Amniotic epithelial cell (primary cell): ENCODE measurements at places on chromosomes 12 and 14.
A peak's percentile ranks its signal among the peaks of the same experiment; 100 is the strongest.

GRCh38 chr12:51185171-51185717, 12.3 kb upstream of the TFCP2 start:
- DNase-seq = no peak

DNA sequence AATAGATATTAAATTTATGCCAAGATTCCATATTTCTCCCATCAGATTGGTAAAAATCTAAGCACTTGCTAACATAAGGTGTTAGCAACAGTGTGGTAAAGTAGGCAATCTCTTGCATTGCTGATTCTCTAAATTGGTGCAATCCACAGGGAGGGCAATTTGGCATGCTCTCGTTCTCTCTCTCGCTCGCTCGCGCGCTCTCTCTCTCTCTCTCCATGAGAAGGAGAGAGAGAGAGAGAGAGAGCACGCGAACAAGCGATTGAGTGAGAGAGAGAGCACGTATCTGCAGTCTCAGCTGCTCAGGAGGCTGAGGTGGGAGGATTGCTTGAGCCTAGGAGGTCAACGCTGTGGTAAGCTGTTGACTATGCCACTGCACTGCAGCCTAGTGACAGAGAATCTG, 25.9 kb downstream of the PSEN1 start:
- DNase-seq = no peak

DNA sequence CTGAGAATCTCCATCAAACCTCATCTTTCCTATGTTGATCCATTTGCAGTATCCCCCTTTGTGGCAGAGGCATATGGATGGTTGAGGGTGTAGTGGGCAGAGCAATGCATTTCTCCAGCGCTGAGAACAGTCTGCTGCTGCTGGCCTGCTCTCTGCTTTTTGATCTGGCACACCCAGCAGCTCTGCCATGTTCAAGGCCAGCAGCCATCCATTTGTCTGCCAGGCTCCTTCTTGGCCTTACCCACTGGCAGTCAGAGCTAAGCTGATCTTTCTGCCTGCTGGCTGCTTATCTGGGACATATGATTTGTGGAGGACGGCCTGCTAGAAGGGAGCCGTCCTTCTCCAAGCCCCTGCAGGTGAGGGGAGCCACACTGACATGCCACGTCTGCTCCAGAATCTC, 17.0 kb downstream of the NPC2 start:
- DNase-seq = no peak

DNA sequence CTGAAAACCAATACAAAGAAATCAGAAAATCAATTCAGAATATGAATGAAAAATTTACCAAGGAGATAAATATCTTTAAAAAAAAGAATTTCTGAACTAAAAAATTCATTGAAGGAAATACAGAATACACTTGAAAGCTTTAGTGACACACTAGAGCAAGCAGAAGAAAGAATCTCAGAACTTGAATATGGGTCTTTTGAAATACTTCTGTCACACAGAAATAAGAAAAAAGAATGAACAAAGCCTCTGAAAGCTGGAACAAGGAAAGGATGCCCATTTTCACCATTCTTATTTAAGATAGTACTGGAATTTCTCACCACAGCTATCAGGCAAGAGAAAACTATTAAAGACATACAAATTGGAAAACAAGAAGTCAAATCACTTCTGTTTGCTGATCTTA, 103.1 kb upstream of the NEDD1 start:
- DNase-seq = no peak

DNA sequence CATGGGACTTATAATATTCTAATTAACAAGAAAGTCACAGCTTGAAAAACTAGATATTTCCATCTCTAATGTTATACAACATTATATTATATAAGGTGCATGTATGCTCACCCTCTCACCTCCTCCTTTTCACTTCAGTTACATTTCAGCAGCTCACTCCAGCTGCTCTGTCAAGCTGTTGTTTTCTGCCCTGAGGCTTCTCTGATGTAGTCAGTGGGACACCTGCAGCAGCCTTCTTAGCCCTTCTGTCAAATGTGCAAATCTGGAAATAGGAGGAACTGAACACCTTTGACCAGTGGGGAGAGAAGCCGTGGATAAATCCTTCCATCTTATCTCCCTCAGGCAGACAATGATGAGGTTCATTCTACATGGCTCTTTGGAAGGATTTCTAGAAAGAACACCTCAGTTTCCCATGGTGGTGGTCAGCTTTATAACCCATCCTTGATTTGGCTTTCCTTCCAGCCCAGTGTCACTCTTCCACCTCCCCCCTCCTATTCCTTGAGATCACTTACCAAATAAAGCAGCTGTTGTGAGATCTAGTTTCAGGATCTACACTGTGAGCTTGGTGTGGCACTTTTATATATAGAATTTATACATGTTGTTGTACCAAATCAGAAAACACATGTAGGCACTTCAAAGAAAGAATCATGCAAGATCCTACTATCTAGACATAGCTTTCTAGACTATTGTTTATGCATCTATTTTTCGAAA, 79.6 kb upstream of the STK38L start:
- DNase-seq = no peak

DNA sequence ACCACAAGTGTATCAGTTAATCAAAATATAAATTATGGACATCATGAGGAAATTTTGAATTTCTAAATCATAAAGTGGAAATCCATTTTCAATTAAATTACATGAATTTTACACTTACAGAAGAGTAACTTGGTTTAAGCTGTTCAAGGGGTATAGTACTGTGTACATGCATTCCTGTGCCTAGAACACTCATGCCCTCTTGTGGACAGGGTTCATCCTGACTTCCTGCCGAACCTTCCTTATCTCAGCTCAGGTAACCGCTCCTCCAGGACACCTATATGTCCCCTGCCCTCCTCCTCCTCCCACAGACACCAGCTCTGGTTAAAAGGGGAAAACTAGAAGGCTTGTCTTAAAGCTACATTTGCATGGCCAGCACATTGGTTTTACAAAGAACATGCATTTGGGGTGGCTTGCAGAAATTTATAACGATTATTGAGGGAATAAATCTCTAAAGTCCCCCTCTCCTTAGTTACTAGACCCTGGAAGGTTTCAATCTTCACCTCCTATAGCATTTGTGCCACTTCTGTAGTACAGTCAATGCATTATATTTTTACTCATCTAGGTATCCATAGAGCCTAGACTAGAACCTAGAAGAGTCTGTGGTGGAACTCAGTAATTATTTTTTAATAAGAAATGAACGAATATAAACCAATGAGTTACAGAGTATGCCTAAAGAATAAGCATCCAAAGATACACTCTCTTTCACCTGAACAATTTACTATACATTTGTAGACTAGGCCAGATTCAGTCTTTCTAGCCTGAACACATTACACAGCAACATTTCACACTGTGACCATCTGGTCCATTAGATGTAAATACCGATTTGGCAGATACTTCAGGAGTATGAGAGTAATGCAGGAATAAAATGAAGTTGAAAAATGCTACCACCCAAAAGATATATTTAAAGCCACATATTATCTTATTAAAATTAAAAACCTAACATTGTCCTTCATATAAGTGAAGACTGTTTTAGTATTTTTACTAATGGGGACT, 345.6 kb downstream of the PAWR start:
- DNase-seq = peak; percentile 44

DNA sequence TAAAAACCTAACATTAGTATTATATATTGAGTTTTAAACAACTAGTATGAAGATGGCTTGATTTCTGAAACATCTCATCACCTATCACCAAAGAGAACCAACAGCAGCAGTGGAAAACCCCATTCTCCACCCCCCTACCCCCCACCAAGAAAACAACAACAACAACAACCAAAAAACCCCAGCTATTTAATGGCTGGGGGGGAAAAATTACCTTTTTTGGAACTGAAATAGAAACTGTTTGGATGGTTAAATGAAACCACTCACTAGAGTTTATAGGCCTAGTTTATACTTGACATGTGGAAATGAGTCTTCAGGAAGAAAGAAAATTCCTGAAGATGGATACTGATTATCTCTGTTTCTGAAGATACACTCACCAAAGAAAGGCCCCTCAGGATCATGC, 30.3 kb downstream of the PPP2R5E start:
- DNase-seq = no peak

GRCh38 chr14:105855246-105855892, 329.0 kb downstream of the TMEM121 start:
- DNase-seq = no peak

GRCh38 chr12:93115198-93115601, 186.1 kb upstream of the EEA1 start:
- no peak for DNase-seq

DNA sequence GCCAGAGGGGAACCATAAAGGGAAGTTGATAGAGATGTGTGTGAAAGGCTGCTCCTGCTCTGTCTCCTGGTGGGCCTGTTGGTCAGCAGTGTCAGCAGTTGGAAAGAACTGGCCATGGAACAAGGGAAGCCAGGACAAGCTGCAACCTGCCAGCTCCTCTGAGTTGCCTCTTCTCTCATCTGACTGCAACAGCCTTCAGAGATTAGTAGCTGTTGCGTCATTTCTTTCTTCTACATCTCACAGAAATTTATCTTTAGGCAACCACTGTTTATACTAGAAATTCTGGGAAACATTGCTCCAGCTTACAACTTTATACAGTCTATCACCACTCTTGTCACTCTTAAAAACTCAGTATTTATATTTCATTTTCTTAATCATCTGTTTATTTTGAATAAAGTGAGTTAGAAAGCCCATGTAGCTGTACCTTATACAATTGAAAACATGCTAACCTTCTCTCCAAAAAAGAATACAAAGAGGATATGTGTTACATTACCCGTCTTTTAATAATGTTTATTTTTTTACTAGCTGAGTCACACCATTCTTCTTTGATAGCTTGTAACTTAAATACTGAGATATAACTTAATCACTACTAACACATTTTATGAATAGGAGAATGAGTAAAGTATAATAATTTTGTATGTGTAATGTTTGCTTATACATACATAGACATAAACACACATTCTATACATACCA, 224.2 kb downstream of the LRFN5 start:
- peak; percentile 88 for DNase-seq
